ENCODE measurements at places on chromosomes 3 and 15.

- DNase-seq, result no peak
These were observed 187.4 kb downstream of the OR4M2 start for GRCh38 chr15:22267761-22268160.

DNA sequence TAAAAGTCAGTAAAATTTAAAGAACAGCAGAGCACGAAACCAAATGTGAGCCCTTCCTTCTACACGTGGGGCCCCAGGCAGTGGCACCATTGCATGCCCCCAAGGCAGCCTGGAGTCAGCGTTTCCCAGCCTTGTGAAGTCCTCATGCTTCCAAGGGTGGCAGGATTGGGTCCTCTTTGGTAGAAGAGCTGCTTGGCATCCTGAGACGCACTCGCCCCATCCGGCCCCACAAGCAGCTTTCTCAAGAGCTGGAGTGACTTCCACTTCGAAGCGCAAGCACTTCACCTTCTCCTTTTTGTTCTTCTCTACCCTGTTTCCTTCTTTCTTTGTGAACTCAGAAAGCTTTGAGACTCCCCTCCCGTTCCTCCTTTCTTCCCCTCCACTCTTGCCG, 34.7 kb downstream of the ZNF710 start:
- DNase-seq, result no peak

GRCh38 chr3:114207768-114208167, 28.9 kb upstream of the DRD3 start:
- no peak for DNase-seq

DNA sequence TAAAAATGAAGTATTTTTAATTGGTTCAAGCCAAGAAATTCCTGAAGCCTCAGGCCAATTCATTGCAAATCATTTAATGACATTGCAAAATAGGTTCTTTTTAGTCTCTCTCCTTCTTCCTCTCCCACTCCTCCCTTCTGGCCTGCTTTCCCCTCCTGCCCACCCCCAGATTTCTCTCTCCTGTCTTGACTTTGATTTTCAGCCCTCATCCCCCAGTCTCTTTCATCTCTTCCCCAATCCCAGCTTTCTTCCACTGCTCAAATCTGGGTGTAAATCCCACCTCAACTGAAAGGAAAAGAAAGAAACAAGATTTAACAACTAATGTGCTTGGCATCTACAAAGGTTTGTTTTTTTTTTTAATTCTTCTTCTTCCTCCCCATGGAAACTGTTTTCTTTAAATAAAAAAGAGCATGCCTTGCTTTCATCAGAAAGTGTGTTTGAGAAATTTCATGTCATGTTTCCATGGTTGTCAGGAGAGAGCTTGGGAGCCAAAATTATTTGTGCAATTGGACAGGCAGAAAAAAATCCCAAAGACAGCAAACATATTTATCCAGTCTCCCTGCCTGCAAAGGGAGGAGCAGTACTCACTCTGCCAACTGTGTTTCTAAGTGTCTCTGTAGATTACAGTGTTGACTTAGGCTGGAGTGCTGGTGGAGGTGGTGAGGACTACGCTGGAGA, 50.4 kb downstream of the BOC start:
- no peak for DNase-seq

- no peak for DNase-seq
These were observed 32.5 kb upstream of the DCLK3 start for GRCh38 chr3:36796881-36797280.

DNA sequence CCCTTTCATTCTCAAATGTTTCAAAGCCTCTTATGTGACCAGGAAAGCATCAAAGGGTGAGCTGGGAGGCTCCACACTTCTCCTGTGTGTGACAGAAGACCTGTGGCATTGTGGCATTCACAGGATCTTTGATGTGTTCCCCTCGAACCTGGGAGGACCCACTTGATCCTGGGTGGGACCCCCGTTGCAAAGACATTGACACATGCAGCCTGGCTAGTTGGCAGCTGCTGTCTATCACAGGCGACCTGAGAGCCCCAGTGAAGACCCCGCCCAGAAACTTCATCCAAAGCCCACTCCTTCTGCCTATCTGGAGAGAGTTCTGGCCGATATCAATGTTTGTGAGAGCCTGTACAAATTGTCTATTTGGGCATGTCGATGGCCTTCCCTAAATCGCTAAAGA, 140.4 kb upstream of the ATP2B2 start:
- DNase-seq, result no peak

- DNase-seq, result no peak
These were observed 238.7 kb downstream of the CPNE4 start for GRCh38 chr3:131796111-131796510.

- peak; percentile 45 for DNase-seq
These were observed 159.8 kb downstream of the THSD4 start for GRCh38 chr15:71275098-71275497.

GRCh38 chr15:62492900-62493299, 327.8 kb upstream of the C2CD4B start:
- no peak for DNase-seq

DNA sequence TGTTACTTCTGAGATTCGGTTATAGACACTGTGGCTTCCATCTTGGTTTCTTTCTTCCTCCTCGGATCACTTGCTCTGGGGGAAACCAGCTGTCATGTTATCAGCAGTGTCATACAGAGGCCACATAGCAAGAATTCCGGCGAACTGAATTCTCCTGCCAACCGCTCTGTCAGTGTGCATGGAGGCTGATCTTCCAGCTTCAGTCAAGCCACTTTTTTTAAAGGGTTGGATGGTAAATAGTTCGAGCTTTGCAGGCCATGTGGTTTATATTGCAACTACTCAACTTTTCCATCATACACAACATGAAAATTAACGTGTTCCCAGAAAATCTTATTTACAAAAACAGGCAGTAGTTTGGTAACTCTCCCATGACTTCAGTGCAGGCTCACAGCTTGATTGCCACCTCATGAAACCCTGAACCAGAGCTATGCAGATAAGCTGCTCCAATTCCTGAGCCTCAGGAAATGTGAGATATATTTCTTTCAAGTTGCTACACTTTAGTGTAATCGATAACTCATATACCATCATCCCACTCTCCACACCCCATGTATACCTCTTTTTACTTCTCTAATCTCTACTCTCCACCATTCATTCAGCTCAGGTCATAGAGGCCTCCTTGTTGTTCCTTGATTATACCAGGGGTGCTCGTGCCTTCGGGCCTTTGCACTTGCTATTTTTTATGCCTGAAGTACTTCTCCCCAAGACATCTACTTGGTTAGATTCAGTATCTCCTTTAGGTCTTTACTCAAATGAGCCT, 7.2 kb downstream of the RPL22L1 start:
- no peak for DNase-seq

GRCh38 chr15:85751291-85752123, 43.2 kb downstream of the KLHL25 start:
- DNase-seq, result no peak

- no peak for DNase-seq
These were observed 187.3 kb upstream of the ATP11B start for GRCh38 chr3:182605882-182606611.

DNA sequence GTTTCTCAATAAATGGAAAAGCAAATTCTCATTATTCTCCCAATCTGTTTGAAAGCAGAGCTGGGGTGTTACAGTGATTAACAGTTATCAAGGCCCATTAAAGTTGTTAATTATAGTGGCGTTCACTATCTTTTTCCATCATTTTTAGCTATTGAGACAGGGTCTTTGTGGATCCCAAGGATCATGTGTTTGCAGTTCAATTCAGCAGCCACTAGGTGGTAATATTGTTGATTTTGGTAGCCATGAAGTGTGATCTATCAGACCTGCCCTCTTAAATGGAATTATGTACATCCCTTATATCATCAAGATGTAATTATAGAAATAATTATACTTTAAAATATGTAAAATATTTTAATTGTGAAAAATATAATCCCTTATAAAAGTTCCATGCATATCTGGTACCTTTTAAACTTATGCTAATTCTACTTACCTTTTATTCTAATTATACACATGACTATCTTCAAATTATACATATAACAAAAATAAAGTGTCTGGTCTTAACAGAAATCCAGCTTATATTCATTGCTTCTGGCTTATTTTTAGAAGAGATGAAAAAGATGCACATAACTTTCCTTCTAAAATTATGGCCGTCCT, 126.4 kb downstream of the GREM1 start:
- DNase-seq, result no peak

DNA sequence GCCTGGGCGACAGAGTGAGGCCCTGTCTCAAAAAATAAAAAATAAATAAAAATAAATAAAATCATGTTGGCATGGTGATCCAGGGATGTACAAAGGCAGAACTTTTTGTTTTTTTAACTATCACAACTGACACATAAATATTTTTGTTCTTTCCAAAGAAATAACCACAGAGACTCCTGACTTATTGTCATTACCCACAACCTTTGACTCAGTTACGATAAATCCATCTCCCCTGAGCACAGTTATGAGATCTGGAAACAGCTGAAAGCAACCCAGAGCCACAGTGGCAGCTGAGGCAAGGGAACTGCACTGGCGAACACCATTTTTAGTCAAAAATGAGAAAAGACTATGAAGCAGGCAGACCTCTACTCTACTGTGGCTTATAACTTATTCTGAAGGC, 24.0 kb downstream of the OSBPL10 start:
- DNase-seq, result peak; percentile 61

GRCh38 chr15:70257573-70258248, 160.0 kb upstream of the TLE3 start:
- no peak for DNase-seq

GRCh38 chr3:60399292-60399691, 852.0 kb downstream of the FHIT start:
- DNase-seq, result no peak

DNA sequence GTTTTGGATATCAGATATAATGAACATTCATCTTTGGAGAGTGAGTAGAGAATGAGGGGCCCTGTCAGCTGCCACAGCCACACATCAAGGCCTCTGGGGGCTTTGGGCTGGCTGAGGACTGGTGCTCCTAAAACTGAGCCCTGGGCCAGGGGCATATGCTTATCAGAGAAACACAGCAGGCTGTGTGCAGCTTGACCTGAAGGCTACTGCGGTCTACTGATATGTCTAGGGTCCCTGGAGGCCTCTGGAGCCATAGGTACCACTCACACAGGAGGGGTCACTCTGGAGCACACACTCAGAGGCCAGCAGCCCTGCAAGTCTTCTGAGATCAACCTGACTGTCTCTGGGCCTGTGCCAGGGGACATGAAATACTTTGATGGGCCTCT, 7.6 kb downstream of the TF start:
- DNase-seq, result no peak

DNA sequence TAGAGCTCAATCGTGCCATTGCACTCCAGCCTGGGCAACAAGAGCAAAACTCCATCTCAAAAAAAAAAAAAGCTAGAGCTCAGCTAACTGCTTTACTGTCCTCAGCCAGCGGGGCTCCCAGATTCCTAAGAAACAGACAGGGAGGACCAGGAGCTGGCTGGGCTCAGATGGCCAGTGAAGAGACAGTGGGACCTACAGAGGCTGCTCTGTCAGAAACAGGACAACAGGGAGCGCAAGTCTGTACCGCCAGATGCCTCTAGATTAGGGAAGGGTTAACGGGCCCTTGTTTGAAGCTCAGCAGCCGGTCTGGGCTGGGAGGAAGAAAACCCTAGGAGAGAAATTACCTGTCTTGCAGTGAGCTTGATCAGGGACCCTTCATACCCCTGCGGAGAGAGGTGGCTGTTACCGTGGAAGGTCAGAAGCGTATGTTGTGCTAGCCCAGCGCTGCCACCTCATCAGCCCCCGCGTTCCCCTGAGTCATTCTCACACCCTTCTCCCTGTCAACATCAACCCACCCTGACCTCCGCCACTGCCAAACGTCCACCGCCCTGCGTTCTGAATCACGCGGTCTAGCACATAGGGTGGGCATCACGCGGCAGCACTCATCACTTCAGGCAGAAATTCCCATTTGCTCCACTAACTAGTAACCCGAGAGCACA, 25.3 kb downstream of the RBPMS2 start:
- no peak for DNase-seq

DNA sequence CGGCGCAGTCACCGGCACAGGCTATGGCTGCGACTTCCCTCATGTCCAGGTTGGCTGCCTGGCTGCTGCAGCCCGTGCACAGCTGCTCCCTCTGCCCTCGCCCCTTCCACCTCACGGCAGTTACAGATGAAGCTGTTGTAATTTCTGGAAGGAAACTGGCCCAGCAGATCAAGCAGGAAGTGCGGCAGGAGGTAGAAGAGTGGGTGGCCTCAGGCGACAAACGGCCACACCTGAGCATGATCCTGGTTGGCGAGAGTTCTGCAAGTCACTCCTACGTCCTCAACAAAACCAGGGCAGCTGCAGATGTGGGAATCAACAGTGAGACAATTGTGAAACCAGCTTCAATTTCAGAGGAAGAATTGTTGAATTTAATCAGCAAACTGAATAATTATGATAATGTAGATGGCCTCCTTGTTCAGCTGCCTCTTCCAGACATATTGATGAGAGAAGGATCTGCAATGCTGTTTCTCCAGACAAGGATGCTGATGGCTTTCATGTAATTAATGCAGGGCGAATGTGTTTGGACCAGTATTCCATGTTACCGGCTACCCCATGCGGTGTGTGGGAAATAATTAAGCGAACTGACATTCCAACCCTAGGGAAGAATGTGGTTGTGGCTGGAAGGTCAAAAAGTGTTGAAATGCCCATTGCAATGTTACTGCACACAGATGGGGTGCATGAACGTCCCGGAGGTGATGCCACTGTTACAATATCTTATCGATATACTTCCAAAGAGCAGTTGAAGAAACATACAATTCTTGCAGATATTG, 13.2 kb upstream of the GNB4 start:
- DNase-seq, result no peak

DNA sequence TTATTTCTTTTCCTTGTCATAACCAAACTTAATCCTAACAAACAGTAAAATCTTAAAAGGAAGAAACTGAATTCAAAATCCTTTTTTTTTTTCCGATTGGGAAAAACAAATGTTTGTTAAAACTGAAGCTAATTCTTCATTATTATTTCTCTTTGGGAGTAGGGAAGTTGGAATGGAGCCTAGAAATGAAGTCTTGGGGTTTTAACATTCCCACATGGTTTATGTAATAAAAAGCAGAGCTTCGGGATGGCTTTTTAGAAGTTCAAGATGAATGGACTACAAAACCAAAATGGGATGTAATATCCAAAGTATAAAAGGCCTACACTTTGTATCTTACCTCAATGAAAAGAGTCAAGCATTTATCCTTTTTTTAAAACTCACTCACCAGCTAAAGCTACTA, 189.0 kb upstream of the TMC3 start:
- no peak for DNase-seq

GRCh38 chr15:25937796-25938195, 74.7 kb upstream of the ATP10A start:
- no peak for DNase-seq

- no peak for DNase-seq
These were observed 73.9 kb upstream of the KCNH8 start for GRCh38 chr3:19074257-19074900.

Measured in skeletal muscle cell (primary cell).